ENCODE measurements at places on chromosomes 12 and 14.

- DNase-seq = no peak
These were observed 60.7 kb downstream of the ZFC3H1 start for GRCh38 chr12:71602761-71603577.

DNA sequence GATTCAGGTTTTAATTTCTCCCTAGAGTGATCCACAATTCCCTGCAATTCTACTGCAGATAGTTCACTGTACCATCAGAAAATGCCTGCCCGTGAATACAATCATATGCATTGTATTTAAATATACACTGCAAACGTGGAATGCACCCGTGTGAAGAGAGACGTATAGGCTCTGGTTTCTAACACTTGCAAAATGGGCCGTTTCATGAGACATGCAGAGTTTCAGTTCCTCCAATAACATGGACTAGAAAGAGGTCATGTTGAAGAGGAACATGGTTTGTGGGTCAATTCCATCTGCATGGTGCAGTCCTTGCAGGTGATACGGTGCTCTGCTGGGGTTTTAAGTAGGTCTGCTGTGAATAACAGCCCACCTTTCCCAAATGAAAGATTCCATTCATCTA is 373.3 kb downstream of the TMEM132D start:
- no peak for DNase-seq

DNA sequence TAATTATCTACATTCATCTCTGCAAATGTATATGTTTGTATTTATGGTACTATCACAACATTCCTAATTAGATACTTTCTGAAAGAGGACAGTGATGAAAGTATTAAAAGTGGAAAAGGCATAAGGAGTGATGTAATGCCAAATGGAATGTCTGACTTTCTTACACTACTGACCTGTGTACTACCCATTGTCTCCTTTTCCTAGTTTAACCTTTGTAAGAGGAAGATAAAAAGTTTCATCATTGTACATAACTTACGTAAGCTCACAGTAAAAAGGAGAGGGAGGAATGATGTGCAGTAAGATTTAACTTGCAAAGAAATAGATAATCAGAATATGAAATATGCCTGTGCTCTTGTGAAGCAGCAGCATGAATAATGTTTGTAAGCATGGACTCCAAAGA is 55.9 kb downstream of the SOX5 start:
- DNase-seq = no peak

GRCh38 chr14:52235866-52236510 is 31.5 kb upstream of the PTGDR start:
- DNase-seq = no peak

- no peak for DNase-seq
These were observed 46.3 kb downstream of the PTPRQ start for GRCh38 chr12:80490329-80490728.

- no peak for DNase-seq
These were observed 42.0 kb downstream of the KITLG start for GRCh38 chr12:88538250-88538649.

DNA sequence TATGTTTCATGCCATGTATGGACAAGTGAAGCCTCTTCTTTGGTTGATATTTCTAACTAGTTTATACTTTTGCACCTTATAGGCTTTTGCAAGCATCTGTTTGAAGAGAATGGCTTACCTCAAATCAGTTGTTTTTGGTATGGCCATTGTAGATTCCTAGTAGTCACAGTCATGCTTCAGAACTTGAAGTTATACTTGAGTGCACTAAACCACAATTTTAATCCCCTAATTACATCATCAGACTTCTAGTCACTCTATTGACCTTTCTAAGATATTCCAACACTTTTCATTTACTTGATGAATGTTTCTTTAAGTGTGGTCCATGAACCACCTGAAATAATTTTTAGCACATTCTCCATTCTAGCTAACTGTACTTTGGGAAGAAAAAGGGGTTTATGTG is 18.6 kb upstream of the KLRB1 start:
- DNase-seq = no peak

- DNase-seq = no peak
These were observed 10.0 kb upstream of the TNS2 start for GRCh38 chr12:53039851-53040250.

DNA sequence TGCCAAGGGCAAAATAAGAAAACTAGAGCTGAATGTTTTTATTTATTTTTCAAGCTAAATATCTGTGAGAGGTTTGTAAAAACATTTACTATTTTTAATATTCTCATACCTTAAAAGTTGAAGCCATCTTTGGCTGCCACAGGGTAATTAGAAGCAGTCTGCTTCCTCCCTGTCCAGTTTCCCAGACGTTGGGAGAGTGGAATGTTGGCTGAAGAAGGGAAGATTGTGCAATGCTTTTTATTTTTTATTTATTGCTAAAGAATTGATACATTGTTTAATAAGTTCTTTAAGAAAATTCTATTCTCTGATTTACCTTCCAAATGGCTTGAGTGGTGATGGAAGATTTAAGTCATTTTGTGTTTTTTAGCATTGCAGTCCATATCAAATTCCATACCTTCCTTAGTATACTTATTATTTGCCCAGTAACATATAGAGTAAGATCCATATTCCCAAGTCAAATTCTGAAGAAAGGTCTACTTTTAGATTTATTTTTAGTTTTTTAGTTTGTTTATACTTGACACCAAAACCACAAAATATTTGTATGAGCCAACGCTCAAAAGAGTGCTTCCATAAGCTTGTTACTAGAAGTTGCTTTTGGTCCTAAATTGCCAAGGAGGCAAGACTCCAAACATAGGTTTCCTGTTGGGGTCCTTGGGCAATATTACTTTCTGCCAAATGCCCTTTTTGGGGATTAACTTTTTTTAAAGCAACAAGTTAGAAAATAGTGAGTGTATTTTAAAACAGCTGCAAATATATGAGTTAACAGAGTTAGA is 124.0 kb upstream of the CPM start:
- no peak for DNase-seq

DNA sequence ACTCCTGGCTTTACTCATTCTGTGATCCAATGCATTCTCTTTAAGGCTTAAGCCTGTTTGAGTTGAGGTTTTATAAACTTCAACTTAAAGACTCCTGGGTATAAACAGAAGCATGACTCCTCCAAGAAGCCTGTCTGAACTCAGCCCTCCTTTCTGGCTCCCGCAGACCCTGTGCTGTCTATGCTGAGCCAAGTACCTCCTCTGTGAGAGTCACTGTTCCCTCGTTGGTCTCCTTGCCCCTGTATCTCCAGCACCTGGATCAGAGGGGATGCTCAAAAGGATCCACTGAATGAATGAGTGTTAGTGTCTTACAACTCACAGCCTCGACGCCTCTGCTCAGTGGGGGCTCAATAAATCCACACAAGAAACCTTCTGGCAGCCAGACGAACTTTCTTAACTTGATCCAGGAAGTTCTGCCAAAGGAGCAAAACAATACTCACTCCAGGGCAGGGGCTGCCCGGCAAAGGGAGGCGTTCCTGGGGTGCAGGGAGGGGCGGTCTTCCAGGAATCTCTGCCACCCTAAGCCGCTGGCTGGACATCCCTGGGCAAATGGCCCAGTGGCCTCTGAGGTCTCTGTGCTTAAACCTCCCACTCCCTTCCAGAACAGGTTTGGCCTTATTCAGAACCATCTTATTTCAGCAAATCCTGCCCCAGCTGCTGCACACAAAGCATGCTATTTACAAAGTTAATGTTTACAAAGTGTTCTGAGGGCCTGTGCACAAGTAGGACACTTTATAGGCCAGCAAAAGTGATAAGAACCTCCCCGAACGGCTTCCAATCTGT is 32.9 kb downstream of the MAP1LC3B2 start:
- DNase-seq = no peak

GRCh38 chr12:27095346-27095745 is 13.0 kb upstream of the C12orf71 start:
- no peak for DNase-seq

DNA sequence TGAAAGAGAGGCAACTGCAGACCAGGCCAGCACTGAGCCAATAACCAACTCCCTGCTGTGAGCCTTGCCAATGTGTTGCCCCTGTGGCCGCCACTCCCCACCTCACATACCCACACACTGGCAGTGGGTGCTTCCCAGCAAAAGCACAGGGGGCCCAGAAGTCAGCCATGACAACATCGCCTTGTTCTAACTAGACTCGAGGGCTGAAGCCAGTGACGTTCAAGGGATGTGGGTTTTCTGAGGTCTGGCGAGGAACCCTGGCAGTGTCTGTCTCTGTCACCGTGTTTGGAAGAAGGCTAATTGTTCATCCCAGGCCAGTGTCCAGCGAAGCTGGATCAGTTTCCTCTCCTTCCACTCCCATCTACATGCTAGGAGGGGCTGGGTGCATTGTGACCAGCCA is 311.8 kb upstream of the AMIGO2 start:
- DNase-seq = peak; percentile 74

- peak; percentile 43 for DNase-seq
These were observed 119.8 kb upstream of the CPM start for GRCh38 chr12:69052613-69053408.

DNA sequence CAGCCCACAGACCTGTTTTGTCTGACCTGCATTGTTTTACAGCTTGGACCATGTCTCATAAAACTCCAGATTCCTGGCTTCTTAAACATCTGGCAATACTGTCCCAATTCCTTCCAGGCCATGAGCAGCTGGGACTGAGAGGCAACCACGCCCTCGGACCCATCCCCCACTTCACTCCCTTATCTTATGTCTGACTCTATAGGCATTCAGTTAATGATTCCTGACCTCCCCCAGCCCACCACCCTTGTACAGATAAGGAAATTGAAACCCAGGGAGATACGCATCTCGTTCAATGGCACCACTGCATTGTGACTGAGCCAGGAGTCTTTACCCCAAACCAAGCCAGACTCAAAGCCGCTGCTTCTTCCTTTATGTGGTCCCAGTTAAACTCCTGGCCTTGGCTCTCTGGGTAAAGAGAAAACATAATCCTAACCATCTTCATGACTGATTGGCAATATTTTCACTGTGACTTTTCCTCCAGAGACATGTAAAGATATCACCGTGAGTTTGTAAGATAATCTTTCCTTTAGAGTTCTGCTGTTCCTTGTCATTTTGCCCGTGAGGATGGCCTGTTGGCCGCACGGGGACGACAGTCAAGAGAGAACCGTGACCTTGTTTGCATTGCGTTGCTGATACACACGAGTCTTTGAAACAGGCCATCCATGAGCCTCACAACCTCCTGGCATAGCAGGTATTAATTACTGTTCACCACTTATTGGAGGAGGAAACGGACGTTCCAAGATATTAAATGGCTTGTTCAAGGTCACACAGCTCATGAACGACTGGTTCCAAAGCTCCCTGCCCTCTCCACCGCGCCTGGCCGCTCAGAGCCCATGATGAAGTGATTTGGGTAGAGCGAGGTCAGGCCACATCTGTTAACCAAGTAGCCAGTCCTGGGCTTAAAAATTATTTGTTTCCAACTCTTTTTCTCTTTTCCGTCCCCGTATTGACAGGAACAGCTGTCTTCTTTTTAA is 39.4 kb downstream of the MAP1LC3B2 start:
- DNase-seq = no peak

GRCh38 chr14:55239320-55239719 is 31.9 kb upstream of the FBXO34 start:
- DNase-seq = no peak
